ENCODE measurements at places on chromosomes 1 and 21. TPM values are rescaled to one million over a fixed set of nuclear protein-coding genes. Genes with fewer than 3 reads are reported as not detected.

Gene KCNJ9
- polyA plus RNA-seq = 0.11 TPM

Gene ZNF644
- polyA plus RNA-seq = 68.8 TPM

Gene OR14K1
- not detected for polyA plus RNA-seq

Gene AHCTF1
- polyA plus RNA-seq = 52.8 TPM

Gene ALPL
- 29.9 TPM for polyA plus RNA-seq

Gene KCNT2
- polyA plus RNA-seq = 8.0 TPM

Gene RCAN1
- 30.8 TPM for polyA plus RNA-seq

Gene PKP1
- polyA plus RNA-seq = 0.09 TPM

Gene LHX4
- polyA plus RNA-seq = 2.3 TPM

Gene ZBED6
- 19.0 TPM for polyA plus RNA-seq

Gene NBPF10
- 3.7 TPM for polyA plus RNA-seq

Gene PCP4
- polyA plus RNA-seq = 13.3 TPM

Gene SLC44A3
- polyA plus RNA-seq = 75.9 TPM

GRCh38 chr1:109807402-109807801, 43.7 kb upstream of the EPS8L3 start:
- no peak for DNase-seq

DNA sequence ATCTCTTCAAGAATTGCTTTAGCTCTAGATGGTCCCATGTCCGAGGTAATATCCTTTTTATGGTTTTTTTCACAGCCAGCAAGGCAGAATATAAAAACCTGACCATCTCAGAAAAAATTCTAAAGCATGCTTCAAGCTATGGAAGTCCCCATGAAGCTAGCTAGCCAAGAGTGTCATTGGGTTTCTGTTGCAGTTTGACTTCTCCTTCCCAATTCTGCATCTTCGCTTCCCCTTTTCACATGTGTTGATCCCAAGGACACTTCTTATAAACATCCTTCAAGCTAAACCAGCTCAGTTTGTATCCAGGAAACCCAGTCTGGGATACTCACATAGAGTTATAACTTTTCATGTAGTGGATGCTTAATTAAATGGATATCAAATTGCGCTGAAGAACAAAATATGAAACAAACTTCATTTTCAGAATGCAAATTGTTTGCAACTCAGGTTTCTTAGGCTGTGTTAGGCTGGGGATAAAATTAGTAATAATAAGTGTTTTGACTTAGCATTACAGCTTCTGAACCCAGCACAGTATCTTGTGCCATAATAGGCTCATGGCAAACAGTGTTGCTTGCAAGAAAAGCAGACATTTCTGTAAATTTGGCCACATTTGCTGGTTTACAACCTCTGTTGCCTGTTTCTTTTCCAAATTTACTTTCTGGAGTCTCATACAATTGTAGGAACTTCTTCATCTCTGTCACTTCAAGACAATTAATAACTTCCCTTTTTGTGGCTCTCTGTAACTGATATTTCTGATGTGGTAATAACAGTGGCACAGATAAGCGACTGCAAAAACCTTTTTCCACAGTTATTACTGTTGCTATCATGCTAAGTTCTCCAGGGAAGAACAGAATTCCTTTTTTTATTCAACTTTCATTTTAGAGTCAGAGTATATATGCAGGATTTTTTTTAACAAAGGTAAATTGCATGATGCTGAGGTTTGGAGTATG, 53.2 kb downstream of the NCAM2 start:
- no peak for DNase-seq

DNA sequence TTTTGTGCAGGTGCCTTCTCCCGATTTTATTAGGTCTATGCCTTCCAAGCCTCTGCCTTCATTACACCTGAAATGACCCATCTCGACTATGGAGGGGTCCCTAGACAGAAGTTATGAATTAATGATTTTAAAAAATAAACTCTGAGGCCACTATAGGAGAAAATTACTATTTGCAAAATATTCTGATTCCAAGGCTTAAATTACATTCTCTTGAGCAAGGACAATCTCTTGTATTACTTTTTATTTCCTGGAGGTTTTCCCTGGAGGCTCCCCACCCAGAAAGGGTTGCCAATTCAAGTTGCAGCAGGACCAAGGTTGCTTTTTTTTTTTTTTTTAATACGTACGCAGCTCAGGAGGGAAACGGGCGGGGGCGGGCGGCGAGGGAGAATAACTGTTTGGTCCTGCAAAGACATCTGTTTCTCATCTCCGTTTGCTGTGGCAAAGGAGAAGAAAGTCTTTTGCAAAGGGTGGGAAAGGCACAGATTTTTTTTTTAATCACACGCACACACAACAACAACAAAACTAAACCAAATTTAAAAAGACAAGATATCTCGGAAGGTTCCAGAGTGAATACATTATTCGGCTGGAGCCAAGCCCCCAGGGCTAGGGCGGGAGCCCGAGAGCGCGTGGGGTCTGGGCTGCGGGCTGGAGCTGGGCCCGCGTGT, 618 bp upstream of the SERTAD4 start:
- DNase-seq = no peak

DNA sequence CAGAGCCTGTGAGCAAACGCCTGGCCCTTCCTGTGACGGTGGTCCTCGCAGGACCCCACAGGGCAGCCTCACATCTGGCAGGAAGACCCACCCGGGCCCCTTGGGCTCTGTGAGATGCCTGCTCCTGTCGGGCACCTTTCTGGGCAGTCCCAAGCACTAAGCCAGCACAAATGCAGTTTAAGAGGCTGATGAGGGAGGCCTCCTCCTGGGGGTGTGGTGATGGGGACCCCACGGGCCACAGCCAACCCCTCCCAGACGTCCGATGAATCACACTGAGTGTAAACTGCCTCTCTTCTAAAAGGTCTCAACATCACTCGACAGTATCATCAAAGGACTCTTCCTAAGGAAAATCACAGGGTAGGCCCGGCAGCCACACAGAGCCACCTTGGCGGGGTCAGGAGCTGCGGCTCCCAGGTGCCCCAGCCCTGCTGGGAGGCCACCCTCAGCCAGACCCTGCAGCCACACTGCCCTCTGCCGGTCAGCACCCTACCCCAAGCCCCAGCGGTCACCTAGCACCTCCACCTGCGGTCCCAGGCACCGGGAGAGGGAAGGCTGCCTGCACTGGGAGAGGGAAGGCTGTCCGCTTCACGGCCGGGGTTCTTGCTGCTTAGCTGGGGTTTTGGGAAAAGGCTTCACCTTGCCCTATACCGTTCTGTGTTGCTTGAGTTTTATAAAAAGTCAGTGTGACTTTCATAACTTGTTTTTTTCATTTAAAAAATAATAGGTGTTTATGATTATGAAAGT, 3.9 kb upstream of the PRKCZ start:
- no peak for DNase-seq

DNA sequence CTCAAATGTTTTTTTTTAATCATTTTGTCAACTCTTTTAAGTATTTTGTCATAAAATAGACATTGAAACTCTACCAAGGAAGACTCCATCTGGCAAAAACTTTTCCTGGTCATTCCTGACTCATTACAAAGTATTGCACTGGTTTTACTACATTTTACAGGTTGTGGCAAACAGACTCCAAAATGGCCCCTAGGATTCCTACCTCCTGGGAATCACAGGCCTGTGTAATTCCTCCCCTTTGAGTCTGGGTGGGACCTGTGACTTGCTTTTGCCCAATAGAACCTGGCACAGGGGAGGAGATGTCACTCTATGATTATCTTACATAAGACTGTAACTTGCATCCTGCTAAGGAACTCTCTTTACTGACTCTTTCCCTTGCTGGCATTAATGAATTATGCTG, 123.6 kb upstream of the KCNJ6 start:
- no peak for DNase-seq

- DNase-seq = no peak
Observed at GRCh38 chr1:158020886-158021620, 27.6 kb downstream of the KIRREL1 start.

- DNase-seq = no peak
Observed at GRCh38 chr1:2067981-2068380, 17.8 kb downstream of the PRKCZ start.

DNA sequence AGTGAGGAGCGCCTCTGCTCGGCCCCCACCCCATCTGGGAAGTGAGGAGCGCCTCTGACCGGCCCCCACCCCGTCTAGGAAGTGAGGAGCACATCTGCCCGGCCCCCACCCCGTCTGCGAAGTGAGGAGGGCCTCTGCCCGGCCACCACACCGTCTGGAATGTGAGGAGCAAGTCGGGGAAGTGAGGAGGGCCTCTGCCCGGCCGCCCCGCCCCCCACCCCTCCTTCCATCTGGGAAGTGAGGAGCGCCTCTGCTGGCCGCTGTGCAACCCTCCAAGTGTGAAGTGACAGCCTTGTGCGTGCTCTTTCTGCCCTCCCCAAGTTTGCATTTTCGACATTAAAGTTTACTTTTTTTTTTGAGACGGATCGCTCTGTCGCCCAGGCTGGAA, 5.1 kb upstream of the ZZZ3 start:
- no peak for DNase-seq

GRCh38 chr1:167683641-167684502, 37.9 kb upstream of the MPZL1 start:
- DNase-seq = no peak

- no peak for DNase-seq
Observed at GRCh38 chr1:230206207-230206606, 139.2 kb downstream of the GALNT2 start.

GRCh38 chr1:12738934-12739333, 7.1 kb upstream of the CFAP107 start:
- DNase-seq = no peak

DNA sequence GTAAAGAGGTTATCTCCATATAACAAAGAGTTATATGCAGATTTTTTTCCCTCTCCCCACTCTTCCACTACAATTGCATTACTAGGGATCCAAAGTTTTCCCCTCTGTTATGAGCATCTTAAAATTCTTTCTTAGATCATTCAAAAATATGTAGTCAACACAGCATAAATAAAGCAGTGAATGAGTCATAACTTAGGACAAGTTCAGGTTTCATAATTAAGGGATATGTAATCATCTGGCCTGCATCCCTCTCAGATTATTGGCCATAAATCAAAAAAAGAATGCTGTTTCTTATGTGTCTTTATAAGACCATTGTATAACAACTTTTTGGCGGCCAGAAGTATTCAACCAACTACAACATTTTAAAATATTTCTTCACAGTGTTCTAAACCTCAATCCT, 1526.1 kb downstream of the KCNT2 start:
- no peak for DNase-seq

DNA sequence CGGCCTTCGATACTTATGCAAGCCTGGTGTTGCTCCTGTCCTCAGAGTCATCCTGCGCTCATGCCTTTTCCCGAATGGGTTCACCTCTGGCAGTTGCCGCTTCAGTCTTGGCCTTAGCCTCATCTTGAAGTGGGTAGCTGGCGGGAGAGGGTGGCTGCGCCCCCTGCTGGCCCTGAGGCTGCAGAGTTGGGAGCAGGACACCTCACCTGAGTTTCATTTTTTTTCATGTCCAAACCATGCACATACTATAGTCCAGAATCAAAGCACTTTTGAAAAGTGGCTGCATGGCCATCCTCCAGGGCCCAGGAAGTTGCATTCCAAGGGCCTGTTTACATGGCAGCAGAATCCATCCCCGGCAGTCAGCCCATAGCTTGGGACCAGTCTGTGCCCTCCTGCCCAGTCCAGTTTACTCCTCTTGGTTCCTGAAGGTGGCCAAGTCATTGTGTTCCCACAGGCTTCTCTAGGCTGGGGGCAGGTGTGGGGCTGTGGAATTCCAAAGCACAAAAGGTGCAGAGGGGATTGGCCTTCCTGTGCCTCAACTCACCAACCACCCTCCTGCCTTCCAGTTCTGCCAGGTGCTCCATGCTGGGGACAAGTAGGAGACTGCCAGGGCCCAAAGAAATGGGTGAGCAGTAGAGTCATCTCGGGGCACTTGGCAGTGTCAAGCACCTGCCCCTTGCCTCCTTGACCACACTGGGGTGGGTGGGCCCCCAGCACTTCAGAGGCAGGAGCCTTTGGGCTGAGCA, 44.0 kb downstream of the YARS1 start:
- no peak for DNase-seq
